ENCODE measurements at places on chromosomes 3 and 15.

DNA sequence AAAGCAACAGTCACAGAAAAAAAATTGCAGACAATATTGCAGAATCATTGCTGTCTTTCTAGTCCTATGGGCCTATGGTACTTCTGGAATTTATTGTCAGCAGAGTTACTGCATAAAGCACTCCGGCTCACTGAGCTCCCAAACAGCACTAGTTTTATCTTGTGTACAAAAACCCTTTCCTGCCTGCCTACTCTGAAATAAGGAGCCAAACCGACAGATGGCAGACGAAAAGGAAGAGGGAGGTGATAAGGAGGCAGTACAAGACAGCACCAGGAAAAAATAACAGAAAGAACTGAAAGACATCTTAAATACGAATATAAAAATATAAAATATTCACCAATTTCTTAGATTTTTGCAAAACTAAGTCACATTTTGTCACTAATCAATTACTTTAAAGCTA lies 15.6 kb downstream of the HERC1 start:
- DNase-seq: peak; percentile 54

- DNase-seq: no peak
Measured at GRCh38 chr15:67922971-67923945, 83.4 kb upstream of the RNU6-1 start.

- DNase-seq: no peak
Measured at GRCh38 chr15:90471769-90472168, 58.0 kb upstream of the CRTC3 start.

GRCh38 chr3:160018959-160019358 lies 30.3 kb downstream of the IL12A start:
- DNase-seq: no peak

GRCh38 chr15:27500206-27500605 lies 529.2 kb downstream of the GABRG3 start:
- peak; percentile 58 for DNase-seq

- DNase-seq: no peak
Measured at GRCh38 chr3:76352511-76353284, 567.3 kb upstream of the ZNF717 start.

DNA sequence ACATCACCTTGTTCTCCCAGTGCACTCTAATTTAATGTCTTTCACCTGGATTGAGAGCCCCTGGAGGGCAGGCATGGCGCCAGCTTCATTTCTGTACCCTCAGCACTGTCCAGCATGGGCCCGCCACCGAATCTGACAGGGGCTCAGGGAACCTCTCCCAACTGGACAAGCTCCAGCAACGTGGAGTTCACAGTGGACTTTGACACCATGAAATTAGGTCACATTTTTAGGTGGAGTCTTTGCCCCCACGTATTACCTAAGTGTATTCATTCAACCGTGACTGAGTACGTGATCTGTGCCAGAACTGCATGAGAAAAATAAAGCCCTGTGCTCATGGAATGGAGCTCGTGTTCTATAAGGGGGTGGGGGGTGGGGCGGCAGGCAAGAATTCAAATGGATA lies 94.1 kb upstream of the ATP2B2 start:
- no peak for DNase-seq

GRCh38 chr15:35630532-35630931 lies 84.6 kb upstream of the DPH6 start:
- no peak for DNase-seq

DNA sequence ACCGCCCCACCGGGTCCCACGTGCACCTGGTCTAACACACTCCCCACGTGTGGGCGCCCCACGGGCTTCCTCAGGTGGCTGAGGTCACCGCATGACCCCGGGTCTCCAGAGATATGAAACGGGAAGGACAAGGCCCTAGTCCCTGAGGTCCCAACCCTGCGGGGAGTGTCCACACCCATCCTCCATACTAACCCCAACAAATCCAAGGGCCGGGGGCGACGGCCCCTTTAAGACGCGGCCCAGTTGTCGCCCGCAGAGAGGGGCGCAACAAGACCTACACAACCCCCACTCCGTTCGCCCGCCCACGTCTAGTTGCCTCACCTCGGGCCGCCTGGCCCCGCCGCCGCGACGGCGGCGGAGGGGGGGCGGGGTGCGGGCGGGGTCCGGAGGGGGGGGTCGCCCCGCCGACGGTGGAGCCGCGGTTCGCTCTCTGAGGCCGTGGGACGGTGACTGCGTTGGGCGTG lies 396 bp downstream of the INO80 start:
- DNase-seq: peak; percentile 57

DNA sequence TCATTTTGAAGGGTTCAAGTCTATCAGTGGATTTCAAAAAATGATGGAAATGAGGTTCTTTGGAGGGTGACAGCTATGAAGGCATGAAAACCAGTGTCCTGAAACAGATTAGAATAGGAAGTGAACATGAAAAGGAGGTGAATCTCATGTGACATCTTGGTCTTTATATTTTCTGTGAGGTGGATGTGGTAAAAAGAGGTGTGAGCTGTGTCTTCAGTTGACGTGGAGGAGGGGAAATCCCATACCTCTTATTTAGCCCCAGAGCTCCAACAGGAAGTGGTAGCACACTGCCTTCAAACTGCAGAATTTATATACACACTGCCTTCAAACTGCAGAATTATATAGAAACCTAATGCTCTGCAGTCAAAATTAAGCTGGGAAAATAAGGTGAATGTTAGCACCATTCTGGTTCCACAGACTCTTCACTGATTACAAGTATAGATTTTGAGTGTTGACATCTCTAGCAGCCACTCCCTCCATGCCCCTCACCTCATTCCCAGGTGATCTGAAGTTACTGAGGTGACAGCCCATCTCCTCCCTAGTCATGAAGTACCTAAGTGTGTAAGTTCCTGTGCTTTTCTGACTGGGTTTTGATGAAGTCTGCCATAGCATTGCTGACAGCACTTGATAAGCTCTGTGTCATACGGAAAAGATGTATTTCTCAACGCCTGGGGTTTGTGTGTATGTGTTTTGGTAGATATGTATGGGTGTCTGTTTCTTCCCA lies 2.7 kb downstream of the RAB8B start:
- peak; percentile 98 for DNase-seq

DNA sequence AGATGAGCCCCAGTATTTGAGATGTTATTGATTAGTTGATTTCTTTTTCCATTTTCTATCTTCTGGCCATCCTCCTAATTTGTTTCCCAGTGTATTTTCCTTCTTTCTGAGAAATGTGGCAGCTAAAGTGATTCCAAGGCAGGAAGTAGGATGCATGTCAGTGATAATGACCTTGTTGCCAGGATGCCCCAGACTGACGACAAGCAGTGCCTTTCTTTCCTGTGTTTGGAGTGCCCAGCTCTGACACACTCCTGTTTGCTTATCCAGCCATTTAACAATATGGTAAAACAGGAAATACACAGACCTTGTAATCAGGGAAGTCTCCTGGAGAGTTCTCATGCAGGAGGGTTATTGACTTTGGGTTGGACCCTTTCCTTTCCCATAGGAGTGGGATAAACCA lies 20.4 kb downstream of the TMOD2 start:
- DNase-seq: no peak

Data from Jurkat, Clone E6-1 (cell line).